ENCODE measurements at places on chromosomes 1 and 21.

DNA sequence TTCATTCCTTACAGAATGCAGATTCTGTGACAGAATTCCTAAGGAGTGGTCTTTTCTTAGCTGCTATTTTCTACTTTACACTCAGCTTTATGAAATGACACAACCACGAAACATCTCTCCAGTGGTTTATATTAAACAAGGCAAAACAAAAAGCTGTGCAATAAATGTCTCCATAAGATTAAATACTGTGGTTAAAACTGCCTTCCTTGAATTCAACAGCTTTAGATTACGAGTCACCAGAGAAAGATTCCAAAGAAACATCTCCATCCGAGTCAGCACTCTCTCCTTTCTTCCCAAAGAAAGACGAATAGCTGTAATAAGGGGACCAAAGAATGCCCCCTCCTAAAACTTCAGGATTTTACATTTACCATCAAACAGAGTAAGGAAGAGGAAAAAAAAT lies 4.6 kb upstream of the C1orf87 start:
- no peak for DNase-seq

DNA sequence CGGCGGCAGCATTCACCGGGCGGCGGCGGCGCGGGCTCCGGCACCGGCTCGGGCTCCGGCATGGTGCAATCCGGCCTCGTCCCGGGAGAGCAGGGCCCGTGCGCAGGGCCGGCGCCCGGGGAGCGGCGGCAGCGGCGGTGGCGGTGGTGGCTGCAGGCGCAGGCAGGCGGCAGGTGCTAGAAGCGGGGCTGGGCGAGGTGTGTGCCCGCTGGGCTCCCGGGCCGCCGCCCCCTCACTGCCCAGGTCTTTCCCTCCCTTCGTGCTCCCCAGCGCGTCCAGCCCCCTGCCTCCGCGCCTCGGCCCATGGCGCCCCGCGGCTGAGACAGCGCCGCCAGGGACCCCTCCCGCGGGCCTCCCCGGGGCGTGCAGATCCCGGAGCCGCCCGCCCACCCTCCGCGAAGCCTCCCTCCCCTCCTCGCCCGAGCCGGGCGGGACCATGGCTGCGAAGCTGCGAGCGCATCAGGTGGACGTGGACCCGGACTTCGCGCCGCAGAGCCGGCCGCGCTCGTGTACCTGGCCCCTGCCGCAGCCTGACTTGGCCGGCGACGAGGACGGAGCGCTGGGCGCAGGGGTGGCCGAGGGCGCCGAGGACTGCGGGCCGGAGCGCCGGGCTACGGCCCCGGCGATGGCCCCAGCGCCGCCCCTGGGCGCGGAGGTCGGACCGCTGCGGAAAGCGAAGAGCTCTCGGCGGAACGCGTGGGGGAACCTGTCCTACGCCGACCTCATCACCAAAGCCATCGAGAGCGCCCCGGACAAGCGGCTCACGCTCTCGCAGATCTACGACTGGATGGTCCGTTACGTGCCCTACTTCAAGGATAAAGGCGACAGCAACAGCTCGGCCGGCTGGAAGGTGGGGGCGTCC lies 492 bp downstream of the FOXO6 start:
- no peak for DNase-seq

DNA sequence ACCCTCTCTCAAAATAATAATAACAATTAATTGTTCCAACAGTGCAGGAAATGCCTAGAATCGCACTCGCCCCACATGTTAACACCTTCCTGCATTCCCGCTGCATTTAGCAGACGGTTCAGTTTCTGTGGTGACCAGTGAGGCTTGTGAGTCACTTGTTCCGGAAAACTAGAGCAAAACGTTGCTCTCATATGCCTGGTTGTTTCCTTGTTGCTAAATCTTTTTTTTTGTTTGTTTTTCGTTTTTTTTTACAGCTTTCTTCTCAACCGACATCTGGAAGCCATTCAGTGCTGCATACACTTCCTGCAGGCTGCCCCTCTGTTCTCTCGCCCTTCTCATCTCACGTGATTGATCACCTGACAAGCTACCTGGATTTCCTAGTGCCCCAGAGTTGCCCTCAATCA lies 56.9 kb upstream of the TMPRSS2 start:
- DNase-seq = peak; percentile 1

GRCh38 chr1:109025694-109026093 lies 16.2 kb downstream of the WDR47 start:
- no peak for DNase-seq

GRCh38 chr1:219701476-219701875 lies 88.6 kb upstream of the ZC3H11B start:
- no peak for DNase-seq

GRCh38 chr21:46097336-46098293 lies at the start of gene COL6A2:
TSS of gene COL6A2 (plus strand) at chr21:46098112.
- DNase-seq = no peak

DNA sequence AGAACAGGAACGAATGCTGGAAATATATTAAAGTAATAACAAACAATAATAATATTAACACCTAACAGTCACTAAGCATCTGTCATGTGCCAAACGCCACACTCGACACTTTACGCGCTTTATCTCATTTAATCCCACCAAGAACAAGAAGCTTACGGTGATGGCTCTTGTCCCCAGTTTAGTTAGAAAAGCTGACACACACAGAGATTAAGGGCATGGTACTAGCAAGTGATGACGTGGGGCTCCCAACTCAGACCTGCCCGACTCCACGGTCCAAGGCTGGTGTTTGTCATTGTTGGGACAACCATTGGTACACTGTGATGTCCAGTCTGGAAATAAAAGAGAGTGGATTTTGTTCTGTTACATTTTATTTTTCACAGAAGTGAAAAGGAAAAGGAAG lies 41.1 kb upstream of the KIF26B start:
- no peak for DNase-seq

GRCh38 chr1:214331827-214332423 lies 51.0 kb downstream of the SMYD2 start:
- no peak for DNase-seq
